ENCODE measurements at places on chromosomes 6 and 20. TPM values are rescaled to one million over a fixed set of nuclear protein-coding genes. Genes with fewer than 3 reads are reported as not detected.

- DNase-seq = no peak
Measured at GRCh38 chr20:22904386-22904785, 130.7 kb upstream of the SSTR4 start.

- DNase-seq = peak; percentile 17
Measured at GRCh38 chr6:122790423-122791309, 1.6 kb downstream of the SMPDL3A start.

DNA sequence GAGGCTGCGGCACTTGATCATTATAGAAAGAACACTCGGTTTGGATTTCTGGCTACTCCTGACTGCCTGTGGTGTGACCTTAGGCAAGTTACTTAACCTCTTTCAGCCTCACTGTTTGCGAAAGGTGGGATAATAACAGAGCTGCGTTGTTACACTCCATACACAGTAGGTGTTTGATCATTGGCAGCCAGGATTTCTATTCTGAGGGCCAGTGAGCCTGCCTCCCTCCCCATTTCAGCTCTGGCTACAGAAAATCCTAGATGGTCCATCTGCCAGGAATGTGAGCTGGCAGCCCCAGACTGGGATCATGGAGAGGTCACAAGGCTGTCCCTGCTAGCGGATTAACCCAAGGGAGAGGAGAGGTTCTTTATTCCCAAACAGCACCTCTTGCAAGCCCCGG lies 2.7 kb downstream of the KCNB1 start:
- DNase-seq = no peak

- no peak for DNase-seq
Measured at GRCh38 chr20:62068997-62069396, 3.3 kb upstream of the TAF4 start.

DNA sequence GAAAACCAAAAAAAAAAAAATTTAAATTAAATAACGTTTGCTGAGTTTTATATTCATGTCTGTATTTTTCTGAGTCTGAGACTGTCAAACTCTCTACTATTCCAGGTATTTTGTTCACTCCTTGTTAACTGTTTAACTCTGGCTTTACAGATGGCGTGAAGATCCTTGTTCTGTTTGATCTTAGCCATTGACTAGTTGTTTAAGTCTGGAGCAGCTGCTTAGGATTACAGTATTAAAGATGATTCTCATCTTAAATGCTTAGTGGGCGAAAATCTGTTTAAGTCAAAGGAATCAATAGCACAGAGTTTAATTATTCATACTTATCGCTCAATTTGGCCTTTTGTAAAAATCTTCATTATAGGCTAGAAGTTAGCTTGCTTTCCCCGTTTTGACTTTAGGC lies 2.4 kb downstream of the PHACTR2 start:
- DNase-seq = peak; percentile 52

The GABRR1 gene
- not detected for total RNA-seq

The CHRNA4 gene
- not detected for total RNA-seq
